ENCODE measurements at places on chromosomes 11 and 22.

DNA sequence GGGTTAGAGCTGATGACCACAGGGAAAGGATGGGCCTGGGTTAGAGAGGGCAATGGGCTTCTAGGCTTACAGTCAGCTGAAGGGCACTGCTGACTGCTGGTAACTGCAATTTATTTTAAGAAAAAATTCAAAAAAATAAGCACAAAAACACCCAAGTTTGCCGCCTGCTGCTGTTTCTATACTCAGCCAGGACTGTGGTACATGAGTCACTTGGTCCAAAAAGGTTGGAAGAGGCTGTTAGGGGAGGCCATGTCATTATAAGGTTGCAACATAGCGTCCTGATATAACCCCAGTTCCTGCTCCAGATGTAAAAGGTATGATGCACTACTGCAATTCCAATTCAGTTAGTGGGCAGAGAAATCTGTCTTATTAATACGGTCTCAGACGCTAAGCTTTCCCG is 98.9 kb downstream of the ETS1 start:
- DNase-seq = no peak

DNA sequence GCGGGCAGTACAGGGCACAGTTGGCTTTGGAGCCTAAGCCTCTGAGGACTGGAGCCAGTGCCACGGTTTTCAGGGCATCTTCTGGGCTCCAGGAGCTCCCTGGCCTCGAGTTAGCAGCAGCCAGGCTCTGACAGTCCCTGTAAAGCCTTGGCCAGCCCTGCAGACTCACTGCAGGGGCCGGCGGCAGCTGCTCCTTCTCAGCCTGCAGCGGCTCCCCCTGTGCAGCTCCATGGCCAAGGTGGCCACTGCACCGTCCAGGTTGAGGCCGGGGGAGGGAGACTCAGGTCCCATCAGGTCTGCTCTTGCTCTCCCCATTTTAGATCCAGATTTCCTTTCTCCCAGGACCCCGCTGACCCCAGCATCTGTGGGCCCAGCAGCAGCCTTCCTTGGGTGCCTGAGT is 1461.1 kb downstream of the BRD1 start:
- DNase-seq = no peak

- no peak for DNase-seq
Measured at GRCh38 chr11:69194956-69195355, 39.2 kb downstream of the SMIM38 start.

GRCh38 chr11:100778166-100778785 is 91.2 kb downstream of the ARHGAP42 start:
- DNase-seq = no peak

DNA sequence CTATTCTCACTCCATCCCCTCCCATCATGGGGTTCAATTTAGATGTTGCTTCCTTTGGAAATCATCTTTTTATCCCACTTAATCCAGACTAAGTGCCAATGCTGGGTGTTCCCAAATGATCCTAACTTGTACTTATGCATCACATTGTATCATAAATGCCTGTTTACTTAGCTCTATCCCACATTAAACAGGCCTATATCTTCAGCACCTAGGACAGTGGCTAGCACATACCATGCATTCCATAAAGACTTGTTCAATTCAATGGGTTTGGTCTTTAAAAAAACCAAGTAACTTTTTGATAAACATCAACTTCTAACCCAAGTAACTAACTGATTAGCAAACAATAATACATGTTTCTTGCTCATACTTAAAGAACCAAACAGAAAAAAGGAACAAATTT is 40.6 kb downstream of the RSF1 start:
- no peak for DNase-seq

- no peak for DNase-seq
Measured at GRCh38 chr11:129768356-129768755, 47.3 kb upstream of the TMEM45B start.

DNA sequence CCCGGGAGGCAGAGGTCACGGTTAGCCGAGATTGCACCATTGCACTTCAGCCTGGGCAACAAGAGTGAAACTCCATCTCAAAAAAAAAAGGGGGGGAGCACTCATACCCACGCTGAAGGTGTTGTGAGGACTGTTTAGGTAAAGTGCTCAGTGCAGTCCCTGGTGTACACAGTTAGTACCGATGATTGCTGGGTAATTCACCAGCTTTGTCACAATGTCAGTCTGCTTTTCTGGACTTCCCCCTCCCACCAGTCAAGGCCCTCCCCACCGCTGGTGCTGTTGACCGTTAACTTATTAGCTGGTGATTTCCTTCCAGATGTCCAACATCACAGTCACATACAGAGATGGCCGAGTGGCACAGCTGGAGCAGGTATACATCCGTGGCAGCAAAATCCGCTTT is 11.9 kb downstream of the SNRPD3 start:
- DNase-seq = no peak

DNA sequence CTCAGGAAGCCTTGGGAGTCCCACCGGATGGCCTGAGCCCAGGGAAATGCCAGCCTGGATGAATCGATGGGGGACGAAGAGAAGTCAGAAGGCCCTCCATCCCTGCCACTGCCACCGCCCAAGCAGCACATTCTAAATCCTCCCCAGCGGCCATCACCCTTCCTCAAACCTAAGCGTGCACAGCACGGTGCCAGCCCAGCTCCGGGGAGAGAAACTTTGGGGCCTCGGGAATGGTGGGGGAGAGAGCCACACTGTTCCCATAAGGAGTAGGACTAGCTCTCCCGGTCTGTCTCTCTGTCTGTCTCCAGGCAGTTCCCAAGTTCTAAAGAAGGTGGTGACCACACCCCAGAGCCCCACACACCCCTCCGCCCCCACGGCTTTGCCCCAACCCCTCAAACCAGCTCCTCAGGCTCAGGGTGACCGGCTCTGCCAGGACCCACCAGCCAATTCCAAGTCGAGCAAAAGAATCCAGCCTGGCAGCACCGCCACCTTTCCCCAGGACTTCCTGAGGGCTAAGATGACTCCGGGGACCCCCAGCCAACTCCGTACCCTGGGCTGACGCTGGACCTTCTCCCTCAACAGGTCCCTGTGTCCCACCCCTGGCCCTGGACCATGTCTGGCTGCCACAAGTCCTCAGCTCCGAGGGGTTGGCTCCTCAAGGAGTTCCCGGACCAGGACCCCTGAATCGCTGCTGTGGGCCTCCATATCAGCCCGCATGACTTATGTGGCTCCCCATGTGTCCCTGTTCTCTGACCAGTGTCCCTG is 2.7 kb downstream of the AHNAK start:
- DNase-seq = no peak

- no peak for DNase-seq
Measured at GRCh38 chr11:75302371-75302770, 49.1 kb downstream of the ARRB1 start.

DNA sequence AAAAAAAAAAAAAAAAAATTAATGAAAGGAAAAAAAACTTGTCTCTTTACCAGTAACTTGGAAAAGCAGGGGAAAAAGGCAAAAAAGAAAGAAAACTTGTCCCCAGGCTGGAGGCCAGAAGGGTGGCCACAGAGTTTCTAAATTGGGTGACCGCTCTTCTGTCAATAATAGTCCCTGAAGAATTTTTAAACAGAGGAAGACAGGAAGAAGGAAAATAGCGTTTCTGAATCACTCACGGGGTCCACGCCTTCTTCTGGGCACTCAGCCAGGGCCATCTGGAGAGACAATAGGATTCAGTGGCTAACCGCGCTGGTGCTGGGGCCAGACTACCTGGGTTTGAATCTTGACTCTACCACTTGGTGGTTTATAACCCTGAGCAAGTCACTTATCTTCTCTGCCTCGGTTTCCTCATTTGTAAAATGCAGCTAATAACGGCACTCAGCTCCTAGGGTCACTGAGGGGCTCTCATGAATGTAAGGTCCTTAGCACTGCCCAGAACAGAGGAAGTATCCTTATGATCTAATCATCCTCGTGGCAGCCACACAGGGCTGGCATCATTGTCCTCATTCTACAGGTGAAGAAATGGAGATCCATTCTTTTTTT is 7.0 kb downstream of the C11orf86 start:
- DNase-seq = no peak

- peak; percentile 67 for DNase-seq
Measured at GRCh38 chr11:86869966-86870570, 69.7 kb downstream of the PRSS23 start.

DNA sequence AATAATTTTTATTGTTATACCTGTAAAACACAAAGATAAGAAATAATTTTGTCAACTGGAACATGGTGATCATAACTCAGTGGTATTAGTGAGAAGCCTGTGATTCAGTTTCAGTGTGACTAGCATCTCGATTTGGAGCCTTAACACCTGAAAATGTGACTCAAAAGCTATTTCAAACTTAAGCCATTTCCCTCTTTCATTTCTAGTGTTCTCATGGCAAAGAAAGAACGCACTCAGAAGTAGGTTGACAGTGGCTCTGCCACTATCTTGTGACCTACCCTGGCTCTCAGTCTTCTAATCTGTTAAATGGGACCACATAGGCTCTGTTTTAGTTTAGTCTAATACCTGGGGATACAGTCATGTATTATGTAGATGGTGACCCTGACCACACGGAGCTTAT is 62.7 kb downstream of the ISX start:
- DNase-seq = no peak

DNA sequence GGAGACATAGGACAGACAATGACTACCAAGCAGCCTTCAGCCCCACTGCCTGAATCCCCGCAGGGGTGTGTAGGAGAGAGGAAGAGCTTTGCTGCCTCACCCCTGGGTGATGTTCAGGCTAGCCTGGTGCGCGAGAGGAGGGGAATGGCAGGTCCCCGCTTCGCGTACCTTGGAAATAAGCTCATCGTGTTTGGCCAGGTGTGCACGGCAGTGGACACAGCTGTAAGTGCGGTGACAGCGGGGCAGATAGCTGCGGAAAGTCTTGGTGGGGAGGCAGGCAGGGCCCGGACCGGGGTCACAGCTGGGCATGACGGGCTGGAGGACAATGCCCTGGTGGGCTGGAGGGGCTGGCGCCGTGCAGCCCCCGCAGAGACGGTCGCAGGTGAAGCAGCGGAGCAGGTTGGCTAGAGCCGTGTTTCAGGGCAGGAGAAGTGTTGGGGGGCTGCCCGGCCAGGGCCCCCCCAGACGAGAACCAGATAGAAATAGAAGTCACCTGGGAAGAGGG is 2.9 kb downstream of the YPEL4 start:
- DNase-seq = peak; percentile 36

GRCh38 chr22:35660291-35661127 is 12.3 kb downstream of the APOL6 start:
- DNase-seq = no peak

DNA sequence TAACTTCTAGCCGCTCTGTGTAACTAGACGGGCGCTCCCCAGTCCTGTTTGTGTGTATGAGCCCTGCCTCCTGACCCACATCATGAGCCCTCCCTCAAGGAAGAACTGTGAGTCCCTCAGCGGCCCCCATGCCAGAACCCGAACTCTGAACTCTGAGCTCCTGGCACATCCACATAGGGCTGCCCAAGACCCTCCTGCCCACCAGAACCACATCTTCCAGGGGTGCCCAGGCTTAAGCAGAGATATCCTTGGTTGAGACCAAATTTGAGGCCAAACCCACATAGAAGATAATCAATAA is 3.0 kb downstream of the TRIM29 start:
- no peak for DNase-seq

- DNase-seq = no peak
Measured at GRCh38 chr22:19110064-19110458, 12.2 kb downstream of the DGCR2 start.

DNA sequence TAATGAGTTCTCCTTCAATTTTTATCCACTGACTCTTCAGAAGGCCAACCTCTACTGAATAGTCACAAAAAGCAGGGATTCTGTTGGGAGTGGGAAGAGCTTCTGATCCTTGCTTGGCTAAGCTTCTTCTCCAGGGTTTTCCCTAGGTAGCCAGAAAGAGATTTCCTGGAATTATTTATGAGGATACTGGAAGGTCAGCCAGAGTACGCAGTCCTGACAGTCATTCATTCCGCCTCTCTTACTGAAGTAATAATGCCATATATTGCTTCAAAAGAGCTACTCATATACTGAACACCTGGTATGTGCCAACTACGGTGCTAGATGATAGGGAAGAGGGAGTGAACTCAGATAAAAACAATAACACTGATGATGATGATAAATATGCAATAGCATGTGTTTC is 116.1 kb downstream of the CCDC34 start:
- DNase-seq = no peak

DNA sequence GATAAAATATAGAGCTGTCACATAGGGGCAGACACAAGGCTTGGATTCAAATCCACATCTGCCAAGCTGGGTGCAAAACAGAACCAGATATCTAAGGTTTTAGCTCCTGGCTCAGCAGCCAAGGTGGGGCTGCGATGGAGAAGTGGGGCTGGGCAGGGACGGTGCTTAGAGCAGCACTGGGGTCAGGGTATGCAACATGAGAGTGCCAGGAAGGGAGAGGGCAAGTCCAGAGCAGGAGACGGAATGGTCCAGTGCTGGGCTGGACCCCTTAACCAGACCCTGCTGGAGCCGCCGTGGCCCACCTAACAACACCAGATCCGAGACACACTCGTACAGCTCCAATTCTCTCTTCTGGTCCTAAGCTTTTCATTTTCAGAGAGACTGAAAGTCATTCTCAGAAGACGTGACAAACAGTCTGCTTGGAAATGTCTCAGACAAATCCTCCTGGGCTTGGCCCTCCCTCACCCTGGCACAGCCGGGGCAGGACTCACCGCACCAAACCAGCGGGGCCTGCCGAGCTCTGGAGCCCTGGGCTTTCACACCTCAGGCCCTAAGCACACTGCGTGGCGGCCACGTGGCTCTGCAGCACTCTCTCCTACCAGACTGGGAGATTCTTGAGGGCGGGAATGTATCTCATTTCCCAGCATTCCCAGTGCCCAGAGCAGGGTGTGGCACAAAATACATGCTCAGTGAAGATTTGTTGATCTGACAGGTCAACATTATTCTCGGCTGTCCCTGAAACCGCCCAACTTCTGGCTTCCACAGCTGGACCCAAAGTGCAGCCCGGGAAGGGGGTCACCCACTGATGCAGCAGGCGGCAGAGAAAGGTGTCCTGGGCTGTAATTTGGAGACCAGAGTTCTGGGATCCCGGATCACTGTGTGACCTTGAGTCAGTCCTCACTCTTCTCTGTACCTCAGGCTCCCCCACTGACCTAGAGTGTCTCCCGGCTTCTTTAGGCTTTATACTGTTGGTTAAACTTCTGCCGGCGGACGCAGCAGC is 11.6 kb downstream of the LRRC32 start:
- DNase-seq = no peak

DNA sequence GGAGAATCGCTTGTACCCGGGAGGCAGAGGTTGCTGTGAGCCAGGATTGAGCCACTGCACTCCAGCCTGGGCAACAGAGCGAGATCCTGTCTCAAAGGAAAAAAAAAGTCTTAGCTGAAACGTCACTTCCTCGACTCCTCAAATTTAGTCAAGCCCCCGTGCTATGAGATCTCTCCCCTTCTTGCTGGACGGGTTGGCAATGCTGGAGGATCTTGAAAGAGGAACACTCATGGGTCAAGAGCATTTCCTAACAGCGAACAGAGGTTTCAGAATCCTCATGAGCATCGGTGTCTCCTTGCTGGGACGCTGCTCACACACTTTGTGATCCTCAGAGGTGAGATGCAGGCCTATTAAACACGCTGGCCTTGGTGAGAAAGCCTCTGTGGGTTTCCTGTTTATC is 35.9 kb downstream of the APOL3 start:
- DNase-seq = no peak
